ENCODE measurements at places on chromosomes 1 and 21.
A peak's percentile ranks its signal among the peaks of the same experiment; 100 is the strongest.

DNA sequence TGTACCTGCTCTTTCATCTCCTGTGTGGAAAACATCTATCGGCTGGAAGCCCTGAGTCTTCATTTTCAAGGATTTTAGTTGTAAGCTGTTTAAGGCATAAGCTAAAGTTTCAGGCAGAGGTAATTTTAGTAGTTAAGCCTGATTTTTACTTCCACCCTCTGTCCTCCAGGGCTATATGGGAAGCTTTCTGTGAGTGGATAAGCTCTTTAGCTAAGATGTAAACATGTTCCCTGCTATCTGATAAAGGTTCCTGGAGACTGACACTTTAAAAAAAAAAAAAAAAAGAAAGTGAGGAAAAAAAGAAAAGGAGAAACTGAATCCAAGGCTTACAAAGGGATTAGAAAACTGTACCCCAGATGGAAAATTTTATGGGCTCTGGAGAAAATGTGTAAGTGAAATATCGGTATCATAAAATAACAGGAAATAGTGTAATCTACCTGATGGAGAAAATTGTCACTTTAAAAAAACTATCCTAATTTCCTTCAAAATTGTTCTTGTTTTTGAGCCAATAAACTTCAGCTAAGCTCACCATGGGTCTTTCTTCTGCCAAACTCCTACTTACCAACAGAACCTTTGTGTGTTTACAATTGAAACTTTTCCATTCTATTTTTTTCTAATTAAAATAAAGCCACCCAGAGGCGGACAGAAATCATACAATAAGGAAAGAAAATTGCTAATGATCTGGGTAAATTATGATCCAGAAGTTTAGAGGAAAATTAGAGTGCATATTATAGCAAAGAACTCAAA is 180.5 kb downstream of the TGFB2 start:
- H3K36me3 ChIP-seq: no peaks in the 10 kb centered on the region
- peaks cover 13% of the 10 kb centered on the region for H3K4me1 ChIP-seq

DNA sequence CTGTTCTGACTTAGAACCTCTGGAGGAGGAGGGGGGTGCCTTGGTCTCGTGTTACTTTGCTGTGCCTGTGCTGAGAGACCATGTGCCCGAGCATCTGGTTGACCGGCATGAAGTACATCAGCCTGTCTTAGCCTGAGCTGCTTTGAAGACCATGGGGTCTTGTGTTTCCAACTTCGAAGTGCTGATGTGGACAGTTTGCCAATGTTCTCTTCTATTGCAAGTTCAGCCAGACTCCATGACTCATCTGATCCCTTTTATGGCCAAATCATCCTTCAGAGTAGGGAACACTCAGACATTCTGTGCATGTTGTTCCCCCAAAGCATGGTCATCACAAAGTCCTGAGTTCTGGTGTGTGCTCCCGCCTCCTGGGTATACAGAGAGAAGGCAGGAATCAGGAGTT is 6.0 kb upstream of the PLA2G2C start:
- H3K36me3 ChIP-seq: no peaks in the 10 kb centered on the region
- peaks cover 39% of the 10 kb centered on the region for H3K27me3 ChIP-seq
- DNase-seq: peak; percentile 11
- H3K4me3 ChIP-seq: no peak overlapping the region

DNA sequence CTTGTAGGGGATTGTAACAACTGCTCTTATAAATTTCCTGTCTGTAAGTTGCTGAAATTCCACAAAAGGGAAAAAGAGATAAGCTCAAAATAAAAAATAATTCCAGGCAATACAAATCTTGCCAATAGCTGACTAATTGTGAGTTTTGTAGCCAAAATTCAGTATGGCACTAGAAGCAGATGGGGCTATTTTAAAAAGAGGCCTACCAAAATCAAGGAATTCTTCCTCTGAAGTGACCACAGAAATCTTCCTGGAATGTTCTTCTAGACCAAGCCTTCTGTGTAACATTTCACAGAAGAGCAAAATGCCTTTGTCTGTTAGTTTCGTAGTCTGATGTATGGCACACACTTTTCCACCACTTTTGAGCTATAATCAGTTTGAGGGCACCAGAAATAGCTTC is 127.6 kb downstream of the CYYR1 start:
- H3K36me3 ChIP-seq: no peaks in the 10 kb centered on the region
- no peak overlapping the region for H3K4me3 ChIP-seq
- no peak overlapping the region for H3K27ac ChIP-seq
- H3K27me3 ChIP-seq: no peaks in the 10 kb centered on the region
- H3K4me1 ChIP-seq: no peaks in the 10 kb centered on the region

DNA sequence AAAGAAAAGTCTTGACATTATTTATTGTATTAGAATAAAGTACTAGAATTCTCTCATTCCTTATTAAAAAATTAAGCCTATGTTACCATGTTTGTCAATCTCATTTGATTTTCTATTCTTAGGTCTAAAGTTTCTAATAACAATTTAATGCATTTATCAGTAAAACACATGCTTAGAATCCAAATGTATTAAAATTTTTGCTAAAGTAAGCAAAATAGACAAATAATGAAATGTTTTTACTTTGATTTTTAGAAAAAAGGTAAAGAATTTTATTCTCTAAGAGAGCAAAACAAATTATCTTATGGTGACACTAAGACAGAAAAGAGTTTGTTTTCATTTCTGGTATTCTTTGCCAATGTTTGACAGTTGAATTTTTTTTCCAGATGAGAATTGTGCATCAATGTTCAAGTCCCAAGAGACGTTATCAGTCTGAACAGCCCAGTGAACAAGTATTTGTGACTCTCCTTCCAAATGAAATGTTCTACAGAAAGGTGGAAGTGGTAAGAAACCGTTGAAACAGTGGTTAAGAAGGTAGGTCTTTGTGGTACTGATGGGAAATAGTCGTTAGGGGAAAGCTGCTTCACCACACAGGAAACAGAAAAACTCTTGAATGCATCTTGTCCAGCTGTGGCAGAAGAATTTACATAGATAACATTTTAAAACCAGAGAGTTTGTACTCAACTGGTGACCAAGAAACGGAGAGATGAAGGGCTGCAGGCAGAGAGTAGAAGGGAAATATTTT is 402.5 kb downstream of the PTPRC start:
- H3K27ac ChIP-seq: no peak overlapping the region
- no peak overlapping the region for H3K4me3 ChIP-seq
- no peaks in the 10 kb centered on the region for H3K27me3 ChIP-seq

GRCh38 chr1:85584264-85584781 is 3.8 kb downstream of the CCN1 start:
- peak; percentile 95 for DNase-seq
- H3K36me3 ChIP-seq: peaks cover 22% of the 10 kb centered on the region
- H3K4me1 ChIP-seq: peaks cover 2% of the 10 kb centered on the region
- H3K4me3 ChIP-seq: no peak overlapping the region

DNA sequence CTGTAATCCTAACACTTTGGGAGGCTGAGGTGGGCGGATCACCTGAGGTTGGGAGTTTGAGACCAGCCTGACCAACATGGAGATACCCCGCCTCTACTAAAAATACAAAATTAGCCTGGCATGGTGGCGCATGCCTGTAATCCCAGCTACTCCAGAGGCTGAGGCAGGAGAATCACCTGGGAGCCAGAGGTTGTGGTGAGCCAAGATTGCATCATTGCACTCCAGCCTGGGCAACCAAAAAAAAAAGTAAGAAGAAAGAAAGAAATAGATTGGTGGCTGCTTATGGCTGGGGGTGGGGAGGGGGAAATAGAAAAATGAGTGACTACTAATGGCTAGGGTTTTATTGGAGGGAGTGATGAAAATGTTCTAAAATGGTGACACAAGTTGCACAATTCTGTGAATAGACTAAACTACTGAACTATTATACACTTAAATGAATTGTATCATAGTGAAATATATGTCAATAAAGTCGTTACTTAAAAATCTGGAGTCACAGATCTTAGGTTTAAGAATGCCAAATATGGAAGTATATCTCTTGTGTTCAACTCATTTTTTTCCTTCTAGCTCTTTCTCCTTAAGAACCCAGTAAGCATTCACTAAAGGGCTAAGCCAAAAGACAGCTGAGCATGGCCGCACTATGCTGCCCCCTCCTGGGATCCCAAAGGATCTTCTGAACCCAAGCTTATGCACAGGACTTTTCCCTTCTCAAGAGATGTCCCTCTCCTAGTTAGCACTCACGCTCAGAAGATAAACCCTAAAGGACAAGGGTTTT is 3.2 kb upstream of the NPL start:
- H3K36me3 ChIP-seq: no peaks in the 10 kb centered on the region
- peak; percentile 69 for DNase-seq
- H3K27ac ChIP-seq: no peak overlapping the region
- no peaks in the 10 kb centered on the region for H3K4me1 ChIP-seq

- peaks cover 10% of the 10 kb centered on the region for H3K4me1 ChIP-seq
- DNase-seq: peak; percentile 72
- peaks cover 19% of the 10 kb centered on the region for H3K36me3 ChIP-seq
- H3K4me3 ChIP-seq: no peak overlapping the region
These were observed 378 bp upstream of the NUP210L start for GRCh38 chr1:154155251-154155650.

GRCh38 chr1:56551691-56552090 is 27.7 kb downstream of the PLPP3 start:
- no peak for DNase-seq
- H3K4me3 ChIP-seq: no peak overlapping the region
- peaks cover 7% of the 10 kb centered on the region for H3K4me1 ChIP-seq
- H3K36me3 ChIP-seq: peaks cover 38% of the 10 kb centered on the region
- no peaks in the 10 kb centered on the region for H3K27me3 ChIP-seq

DNA sequence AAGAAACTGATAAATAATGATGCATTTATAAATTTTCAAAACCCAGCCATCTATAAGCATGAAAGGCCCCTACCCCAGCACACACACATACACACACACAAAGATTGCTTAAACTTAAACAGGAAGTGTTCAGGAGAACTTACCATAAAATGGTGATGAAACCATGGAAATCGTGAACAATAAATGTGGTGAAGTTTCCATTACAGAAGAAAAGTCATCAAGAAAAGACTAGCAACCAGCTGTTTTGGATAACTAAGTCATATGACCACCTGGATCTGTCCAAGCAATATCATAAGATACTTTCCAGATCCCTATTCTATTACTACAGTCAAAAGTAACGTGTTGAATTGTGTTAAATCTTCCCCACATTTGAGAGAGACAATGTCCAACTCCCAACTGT is 24.1 kb downstream of the RGS5 start:
- DNase-seq: no peak
- no peak overlapping the region for H3K4me3 ChIP-seq
- no peaks in the 10 kb centered on the region for H3K36me3 ChIP-seq
- no peaks in the 10 kb centered on the region for H3K4me1 ChIP-seq
- H3K27ac ChIP-seq: no peak overlapping the region
- no peaks in the 10 kb centered on the region for H3K27me3 ChIP-seq

- H3K27ac ChIP-seq: no peak overlapping the region
- peaks cover 1% of the 10 kb centered on the region for H3K4me1 ChIP-seq
- peaks cover 3% of the 10 kb centered on the region for H3K36me3 ChIP-seq
- DNase-seq: no peak
- no peaks in the 10 kb centered on the region for H3K27me3 ChIP-seq
- H3K4me3 ChIP-seq: no peak overlapping the region
These were observed 33.0 kb downstream of the APP start for GRCh38 chr21:26137379-26138060.

DNA sequence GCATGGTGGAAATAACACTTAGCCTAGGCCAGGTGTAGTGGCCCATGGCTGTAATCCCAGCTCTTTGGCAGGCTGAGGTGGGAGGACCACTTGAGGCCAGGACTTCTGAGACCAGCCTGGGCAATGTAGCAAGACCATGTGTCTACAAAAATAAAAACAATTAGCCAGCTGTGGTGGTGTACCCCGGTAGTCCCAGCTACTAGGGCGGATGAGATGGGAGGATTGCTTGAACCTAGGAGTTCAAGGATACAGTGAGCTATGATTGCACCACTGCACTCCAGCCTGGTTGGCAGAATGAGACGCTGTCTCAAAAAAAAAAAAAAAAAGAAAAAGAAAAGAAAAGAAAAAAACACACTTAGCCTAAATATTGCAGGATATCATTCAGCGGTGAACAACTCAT is 20.9 kb downstream of the AK4 start:
- H3K4me3 ChIP-seq: no peak overlapping the region
- H3K27ac ChIP-seq: no peak overlapping the region
- H3K4me1 ChIP-seq: no peaks in the 10 kb centered on the region
- no peaks in the 10 kb centered on the region for H3K36me3 ChIP-seq
- DNase-seq: no peak

DNA sequence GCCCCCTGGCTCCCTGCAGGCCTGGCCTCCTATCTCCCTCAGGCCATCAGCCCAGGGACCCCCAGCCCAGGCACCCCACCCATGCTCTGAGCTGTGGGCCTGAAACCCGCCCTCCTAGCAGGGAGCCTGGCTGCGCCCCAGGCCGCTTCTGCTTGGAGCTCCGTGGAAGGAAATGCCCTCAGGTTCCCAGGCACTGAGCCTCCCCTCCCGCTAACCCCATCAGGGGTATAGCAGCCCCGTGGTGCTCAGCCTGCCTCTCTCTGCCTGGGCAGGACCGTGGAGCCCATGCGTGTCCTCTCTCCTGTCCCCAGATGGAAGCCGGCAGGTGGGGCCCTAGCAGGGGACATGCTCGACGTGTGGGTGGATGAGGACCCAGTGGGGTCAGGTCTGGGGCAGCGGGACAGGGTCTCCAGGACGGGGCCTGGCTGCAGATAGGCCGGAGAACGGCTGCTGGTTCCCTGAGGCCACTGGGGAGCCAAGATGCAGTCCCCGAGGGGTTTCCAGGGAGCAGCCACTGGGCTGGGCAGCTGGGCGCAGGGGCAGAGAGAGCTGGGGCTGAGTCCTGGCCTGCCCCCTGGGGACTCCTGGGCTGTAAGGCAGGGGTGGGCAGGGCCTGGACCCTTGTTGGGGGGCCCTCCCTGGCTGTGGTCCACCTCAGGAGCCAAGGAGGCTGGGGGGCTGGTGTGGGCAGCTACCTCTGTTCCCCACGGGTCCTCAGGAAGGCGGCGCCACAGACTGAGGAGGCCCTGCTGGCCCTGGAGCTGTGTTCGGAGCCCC is 75.5 kb downstream of the MORN1 start:
- no peak overlapping the region for H3K4me3 ChIP-seq
- no peaks in the 10 kb centered on the region for H3K27me3 ChIP-seq
- no peaks in the 10 kb centered on the region for H3K36me3 ChIP-seq
- no peak for DNase-seq
- H3K27ac ChIP-seq: peak overlapping the region; percentile 30

DNA sequence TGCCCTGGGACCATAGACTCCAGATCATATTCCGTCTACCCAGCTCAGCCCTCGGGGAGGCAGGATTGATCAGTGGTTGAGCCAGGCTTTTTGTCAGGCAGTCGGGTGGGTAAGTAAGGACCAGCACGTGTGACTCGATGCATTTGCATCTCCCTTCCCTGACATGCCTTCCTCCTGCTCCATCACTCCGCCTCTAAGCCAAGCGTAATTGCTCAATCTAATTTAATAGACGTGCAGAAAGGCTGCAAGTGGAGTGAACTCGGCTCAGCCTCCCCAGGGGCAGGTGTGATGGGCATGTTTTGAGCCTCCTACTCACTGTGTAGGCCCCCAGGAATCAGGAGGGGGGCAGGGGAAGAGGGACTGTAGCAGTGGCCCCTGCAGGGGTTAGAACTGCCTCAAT is 34.6 kb upstream of the GRIK3 start:
- no peak overlapping the region for H3K4me3 ChIP-seq
- H3K27ac ChIP-seq: no peak overlapping the region
- H3K36me3 ChIP-seq: no peaks in the 10 kb centered on the region
- H3K27me3 ChIP-seq: no peaks in the 10 kb centered on the region

GRCh38 chr21:32962268-32962667 is 63.5 kb upstream of the OLIG2 start:
- peaks cover 12% of the 10 kb centered on the region for H3K27me3 ChIP-seq
- H3K4me3 ChIP-seq: no peak overlapping the region
- no peak overlapping the region for H3K27ac ChIP-seq
- H3K36me3 ChIP-seq: no peaks in the 10 kb centered on the region
- no peak for DNase-seq

- H3K4me1 ChIP-seq: peaks cover 4% of the 10 kb centered on the region
- peak within 1 kb of the TSS; percentile 97 for H3K27ac ChIP-seq
- DNase-seq: peak; percentile 80
- H3K27me3 ChIP-seq: no peaks in the 10 kb centered on the region
These were observed at the start of gene RAB13 for GRCh38 chr1:153985941-153986761. TSS of gene RAB13 (minus strand) at chr1:153986339. CDS start at chr1:153986236, 103 bp downstream.
